GM12892 (cell line): ENCODE measurements at places on chromosomes 12 and 14.

- no peak for DNase-seq
These were observed 34.6 kb upstream of the ANKRD9 start for GRCh38 chr14:102544046-102544746.

GRCh38 chr14:81301813-81302212 lies 81.1 kb upstream of the GTF2A1 start:
- no peak for DNase-seq

GRCh38 chr12:110869026-110869425 lies 22.2 kb downstream of the CCDC63 start:
- DNase-seq: no peak

- DNase-seq: no peak
These were observed 70.3 kb upstream of the STXBP6 start for GRCh38 chr14:25120261-25120660.

- no peak for DNase-seq
These were observed 313.5 kb downstream of the KCNC2 start for GRCh38 chr12:74896186-74896585.

DNA sequence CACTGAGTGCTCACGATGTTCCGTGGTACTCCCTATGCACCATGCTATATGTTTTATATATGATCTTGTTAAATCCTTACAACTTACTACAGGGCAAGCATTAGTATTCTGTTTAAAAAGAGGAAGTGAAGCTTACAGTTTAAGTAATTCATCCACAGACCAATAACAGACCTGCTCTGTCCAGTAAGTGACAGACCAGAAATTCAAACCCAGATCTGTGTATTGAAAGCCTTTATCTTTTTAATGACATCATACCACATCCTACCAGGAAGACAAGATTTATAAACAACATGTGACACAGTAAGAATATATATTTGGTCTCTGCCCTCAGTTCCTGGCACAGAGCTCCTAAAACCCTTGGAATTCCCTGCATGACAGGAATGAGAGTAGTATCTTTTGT lies 206.5 kb downstream of the STXBP6 start:
- no peak for DNase-seq

GRCh38 chr12:121953695-121954094 lies 35.3 kb downstream of the CFAP251 start:
- no peak for DNase-seq

GRCh38 chr12:45425426-45425825 lies 209.5 kb downstream of the ANO6 start:
- no peak for DNase-seq

DNA sequence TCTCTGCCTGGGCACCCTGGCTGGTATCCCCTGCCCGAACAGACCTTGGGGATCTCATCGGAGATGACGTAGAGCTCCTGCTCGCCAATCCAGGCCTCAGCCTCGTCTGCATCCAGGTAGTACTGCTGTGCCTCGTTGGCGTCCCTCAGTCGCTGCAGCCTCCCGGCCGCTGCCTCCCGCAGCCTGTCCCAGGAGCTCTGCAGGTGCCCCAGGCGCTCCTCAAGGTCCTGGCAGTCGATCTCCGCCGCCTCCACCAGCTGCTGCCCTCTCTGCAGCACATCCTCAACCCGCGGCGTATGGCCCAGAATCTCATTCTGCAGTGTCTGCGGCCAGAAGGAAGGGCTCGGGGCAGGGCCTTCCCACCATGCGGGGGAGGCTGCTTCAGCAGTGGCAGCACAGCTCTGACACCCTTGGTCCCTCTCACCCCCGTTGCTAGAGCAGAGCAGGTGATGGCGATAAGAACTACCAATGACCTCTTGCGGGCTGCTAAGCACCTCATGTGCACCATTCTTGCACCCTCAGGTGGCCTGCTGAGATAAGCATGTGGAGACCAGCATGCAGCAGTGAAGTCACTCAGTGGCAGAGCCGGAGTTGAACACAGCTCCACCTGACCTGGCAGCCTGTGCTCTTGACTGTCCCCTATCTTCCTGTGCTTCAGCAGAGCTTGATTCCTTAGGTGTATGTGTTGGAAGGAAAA lies 71.0 kb downstream of the PLEKHG3 start:
- no peak for DNase-seq

DNA sequence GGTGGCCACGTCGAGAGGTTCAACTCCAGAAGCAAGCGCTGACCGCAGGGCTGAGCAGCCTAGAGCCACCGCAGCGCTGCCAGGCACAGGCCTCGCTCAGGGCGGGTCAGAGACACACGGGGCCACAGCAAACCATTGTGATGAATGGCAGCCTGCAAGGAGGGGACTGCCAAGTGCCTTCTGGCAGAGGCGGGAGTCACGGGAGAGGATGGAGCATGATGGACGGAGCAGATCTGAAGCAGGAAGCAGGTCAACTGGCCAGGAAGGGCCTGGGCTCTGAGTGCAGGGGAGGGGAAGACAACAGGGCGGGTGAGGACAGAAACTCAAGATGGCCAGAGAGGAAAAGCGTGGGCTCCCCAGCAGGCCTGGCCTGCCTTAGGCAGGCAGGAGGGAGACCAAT lies 49.8 kb downstream of the CDC42BPB start:
- DNase-seq: no peak

DNA sequence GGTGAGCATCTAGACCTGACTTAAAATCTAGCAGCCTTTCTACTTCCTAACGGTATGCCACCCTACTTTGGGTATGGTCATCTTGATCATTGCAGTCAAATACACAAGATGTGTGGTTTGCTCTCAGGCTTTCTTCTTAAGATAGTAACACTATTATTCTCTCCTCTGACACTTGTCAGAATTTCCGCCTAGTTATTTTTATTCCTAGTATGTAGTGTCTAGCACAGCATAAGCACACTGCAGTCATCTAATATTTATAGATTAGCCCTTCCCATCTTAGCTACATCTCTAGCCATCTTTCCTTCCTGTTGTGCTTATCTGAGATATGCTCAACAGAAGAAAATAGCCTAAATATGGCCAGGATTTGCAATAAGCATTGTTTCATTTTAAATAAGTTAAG lies 180.1 kb downstream of the C12orf50 start:
- DNase-seq: no peak

GRCh38 chr14:60510951-60511599 lies 2.1 kb downstream of the SIX6 start:
- DNase-seq: no peak

- no peak for DNase-seq
These were observed 2.3 kb downstream of the C1QL4 start for GRCh38 chr12:49334681-49335080.

- no peak for DNase-seq
These were observed 1.1 kb downstream of the GXYLT1 start for GRCh38 chr12:42143452-42144157.

- DNase-seq: no peak
These were observed 50.2 kb downstream of the ZFYVE26 start for GRCh38 chr14:67766035-67766680.

DNA sequence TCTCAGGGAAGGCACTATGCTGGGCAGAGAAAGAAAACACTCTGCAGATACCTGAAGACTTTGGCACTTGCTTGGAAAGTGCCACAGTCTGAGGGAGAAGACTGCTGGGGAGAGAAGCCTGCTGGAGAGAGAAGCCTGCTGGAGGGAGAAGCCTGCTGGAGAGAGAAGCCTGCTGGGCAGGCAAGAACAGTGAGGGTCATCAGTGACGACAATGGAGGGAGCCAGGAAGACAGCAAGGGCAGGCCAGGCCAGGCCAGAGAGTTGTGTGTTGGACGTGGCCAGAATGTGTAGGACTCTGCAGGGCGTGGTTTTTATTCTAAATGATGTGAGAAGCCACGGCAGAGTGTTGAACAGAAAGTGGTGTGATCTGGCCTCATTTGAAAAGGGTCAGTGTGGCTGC lies 185.3 kb upstream of the ABCD2 start:
- no peak for DNase-seq

- no peak for DNase-seq
These were observed 72.5 kb downstream of the NTN4 start for GRCh38 chr12:95718006-95718431.

- no peak for DNase-seq
These were observed 7.2 kb upstream of the KRT75 start for GRCh38 chr12:52441320-52441911.

DNA sequence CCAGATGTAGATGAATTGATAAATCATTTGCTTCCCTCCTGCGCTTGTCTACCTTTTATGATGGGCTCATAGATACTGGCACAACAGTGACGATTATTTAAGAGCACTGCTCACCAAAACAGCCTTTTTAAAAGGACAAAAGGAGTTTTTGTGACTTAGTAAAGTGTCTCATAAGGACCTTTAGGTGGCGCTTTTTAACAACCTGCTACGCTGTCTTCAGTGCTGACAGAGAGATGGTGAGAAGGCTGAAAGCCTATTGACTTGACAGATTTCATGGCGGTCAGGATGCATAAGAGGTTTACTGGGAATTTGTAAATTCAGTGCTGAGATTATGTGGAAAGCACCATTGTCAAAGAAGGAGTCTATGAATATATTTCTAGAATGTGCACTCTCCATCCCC lies 87.6 kb downstream of the SLC15A5 start:
- no peak for DNase-seq

GRCh38 chr14:101125313-101125712 lies 221.8 kb upstream of the RTL1 start:
- DNase-seq: no peak

- peak; percentile 2 for DNase-seq
These were observed 301.1 kb downstream of the DUSP6 start for GRCh38 chr12:89051065-89051677.

GRCh38 chr12:117318591-117318990 lies 42.8 kb downstream of the NOS1 start:
- DNase-seq: no peak

DNA sequence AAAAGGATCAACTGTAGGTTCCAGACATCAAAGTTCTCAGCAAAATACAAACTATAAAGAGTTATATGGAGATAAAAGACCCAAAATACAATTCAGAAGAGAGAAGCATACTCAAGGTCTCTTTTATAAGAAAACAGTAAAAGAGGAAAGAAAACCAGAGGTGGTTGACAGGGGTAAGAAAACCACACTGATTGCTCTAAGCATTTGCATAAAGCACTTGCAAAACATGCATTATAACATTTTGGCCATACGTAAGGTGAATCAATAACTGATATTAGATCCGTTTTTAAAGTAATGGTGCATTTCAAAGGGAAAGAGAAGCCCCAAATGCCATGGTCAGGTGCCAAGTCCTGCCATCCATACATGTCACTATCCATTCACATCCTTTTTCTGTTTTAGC lies 5.9 kb downstream of the DDHD1 start:
- no peak for DNase-seq

- DNase-seq: peak; percentile 85
These were observed at the start of gene CARMIL3 for GRCh38 chr14:24051789-24052655. Gene CARMIL3 (plus strand): TSS chr14:24052009. CDS start chr14:24052154, 145 bp downstream.

DNA sequence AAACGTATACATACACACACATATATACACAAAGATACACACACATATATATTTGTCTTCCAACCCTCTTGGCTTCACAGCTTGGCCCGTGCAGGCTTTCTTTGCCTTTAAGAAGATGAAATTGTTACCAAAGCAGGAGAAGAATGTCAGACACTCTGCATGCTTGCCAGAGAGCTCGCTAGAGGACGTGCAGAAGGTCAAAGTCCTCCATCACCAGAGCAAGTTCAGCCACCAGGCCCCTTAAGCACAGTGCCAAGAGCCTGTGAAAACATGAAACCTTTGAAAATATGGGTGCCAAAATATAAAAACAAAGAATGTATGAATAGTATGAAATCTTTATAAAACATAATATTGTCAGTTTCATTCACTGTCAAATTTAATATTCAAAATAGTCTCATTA lies 14.9 kb upstream of the MCRS1 start:
- DNase-seq: no peak
